ENCODE measurements at places on chromosomes 1 and 21. TPM values are rescaled to one million over a fixed set of nuclear protein-coding genes. Genes with fewer than 3 reads are reported as not detected.

The LENEP gene
- not detected for total RNA-seq

The LRRC7 gene
- 2.3 TPM for total RNA-seq

The PDE4B gene
- 210 TPM for total RNA-seq

The SMIM11 gene
- total RNA-seq = 2.9 TPM

The CELA3A gene
- not detected for total RNA-seq

The OR6N2 gene
- not detected for total RNA-seq

The UBE2Q1 gene
- 77.5 TPM for total RNA-seq

The LMNA gene
- total RNA-seq = 298 TPM

The FAM72C gene
- total RNA-seq = not detected

DNA sequence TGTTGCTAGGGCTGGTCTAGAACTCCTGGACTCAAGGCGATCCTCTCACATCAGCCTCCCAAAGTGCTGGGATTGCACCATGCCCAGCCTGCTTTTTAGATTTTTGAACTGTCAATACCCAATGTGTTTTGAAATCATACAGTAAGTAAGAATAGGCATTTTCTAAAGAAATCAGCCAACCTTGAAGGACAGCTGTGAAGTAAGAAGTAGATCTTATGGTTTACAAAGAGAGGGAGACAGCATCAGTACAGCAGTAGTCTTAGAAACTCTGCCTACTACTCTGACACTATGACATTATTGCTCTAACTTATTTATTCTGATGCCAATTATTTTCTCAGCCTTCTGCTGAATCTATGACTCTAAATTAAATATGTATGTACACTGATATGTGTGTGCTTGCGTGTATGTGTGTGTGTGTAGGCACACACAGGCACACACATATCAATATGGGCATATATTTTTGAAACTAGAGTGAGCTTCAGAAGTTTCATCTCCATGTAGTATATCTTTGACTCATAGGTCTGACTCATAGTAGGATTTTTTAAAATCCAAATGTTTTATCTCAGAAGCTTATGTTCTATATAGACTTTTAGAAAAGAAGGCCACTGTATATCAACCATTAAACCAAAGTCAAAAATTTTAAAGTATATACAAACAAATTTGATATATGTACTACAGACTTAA, 140.4 kb downstream of the COL24A1 start:
- no peak for DNase-seq

DNA sequence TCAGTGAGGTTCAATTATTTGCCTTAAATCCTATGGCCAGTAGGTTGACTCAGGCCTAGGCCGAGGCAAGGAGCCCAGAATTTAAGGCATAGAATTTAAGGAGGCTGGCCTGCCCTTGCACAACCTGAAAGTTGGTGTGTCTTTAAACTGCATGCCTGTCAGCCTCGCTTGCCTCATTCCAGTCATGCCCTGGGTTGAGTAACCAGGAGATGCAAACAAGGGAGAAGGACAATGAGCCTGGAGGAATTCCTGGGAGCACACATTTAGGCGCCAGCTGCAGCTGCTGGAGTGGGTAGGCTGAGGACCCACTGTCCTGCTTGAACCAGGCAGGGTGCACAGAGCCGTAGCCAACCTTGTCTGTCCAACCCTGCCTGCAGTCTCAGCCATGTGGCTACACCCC, 11.7 kb downstream of the CD2 start:
- no peak for DNase-seq

DNA sequence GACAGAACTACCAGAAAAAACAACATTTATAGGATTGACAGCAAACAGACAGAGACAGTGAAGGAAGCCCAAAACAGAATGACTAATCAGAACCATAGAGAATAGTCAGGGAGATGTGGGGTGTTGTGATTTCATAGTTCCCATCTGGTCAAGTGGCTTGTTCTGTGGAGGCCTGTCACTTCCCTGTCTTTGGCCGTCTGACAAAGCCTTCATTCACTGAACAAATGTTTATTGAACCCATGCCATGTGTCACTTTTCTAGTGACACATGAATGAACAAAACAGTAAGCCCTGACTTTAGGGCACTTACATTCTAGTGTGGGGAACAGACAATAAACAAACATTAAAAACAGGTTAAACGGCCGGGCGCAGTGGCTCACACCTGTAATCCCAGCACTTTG, 3.2 kb upstream of the SRRM1 start:
- DNase-seq = no peak

GRCh38 chr1:70072231-70072751, 133.1 kb downstream of the LRRC40 start:
- DNase-seq = no peak

- DNase-seq = no peak
These were observed 39.7 kb downstream of the NUP210L start for GRCh38 chr1:154115180-154115579.

DNA sequence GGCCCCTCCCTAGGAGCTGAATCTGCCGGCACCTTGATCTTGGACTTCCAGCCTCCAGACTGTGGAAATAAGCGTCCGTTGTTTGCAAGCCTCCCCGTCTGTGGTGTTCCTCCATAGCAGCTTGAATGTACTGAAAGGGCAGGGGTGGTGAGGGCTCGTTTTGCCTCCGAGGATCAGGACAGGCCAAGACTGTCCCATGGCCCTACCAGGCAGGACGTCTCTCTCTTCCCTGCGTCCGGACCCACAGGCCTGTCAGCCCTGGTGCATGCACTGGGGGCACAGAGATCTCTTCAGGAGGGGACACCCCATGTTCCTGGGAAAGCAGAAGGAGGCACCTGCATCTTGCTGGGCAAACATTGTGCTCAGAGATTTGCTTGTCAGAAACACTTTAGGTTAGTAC, 156.3 kb upstream of the C1orf174 start:
- no peak for DNase-seq

- DNase-seq = no peak
These were observed 19.8 kb downstream of the ATP6V1G3 start for GRCh38 chr1:198520524-198521254.

GRCh38 chr1:47507144-47507543, 69.3 kb downstream of the FOXD2 start:
- DNase-seq = no peak

DNA sequence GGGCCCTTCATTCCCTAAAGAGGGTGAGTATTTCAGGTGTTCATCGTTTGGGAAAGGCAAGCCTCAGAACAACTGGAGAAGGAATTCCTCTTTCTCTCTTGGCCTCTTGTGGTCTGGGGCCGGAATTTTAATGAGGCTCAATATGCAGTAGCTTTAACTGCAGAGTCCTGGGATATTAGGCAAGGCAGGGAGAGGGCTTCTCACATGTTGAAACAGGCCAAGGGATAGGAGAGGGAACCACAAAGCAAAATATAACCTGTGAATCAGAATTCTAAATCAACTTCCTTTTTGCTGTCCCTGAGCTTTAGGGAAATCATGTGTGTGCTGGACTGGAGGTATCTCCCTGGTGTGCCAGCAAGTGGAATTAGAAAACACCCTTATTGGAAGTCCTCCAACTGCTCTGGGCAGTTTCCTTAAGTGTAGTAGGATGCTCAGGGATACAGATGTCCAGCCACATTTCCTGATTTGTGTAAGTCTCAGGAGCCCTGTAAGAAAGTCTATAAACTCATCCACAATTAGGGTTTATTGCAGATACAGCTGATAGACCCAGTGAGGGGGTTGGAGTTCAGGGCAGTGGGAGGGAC, 215.8 kb upstream of the ZRANB2 start:
- DNase-seq = no peak
